Activated CD8-positive, alpha-beta memory T cell treated with anti-CD3 and anti-CD28 coated beads for 24 hours (primary cell): ENCODE measurements at places on chromosomes 3 and 15.

DNA sequence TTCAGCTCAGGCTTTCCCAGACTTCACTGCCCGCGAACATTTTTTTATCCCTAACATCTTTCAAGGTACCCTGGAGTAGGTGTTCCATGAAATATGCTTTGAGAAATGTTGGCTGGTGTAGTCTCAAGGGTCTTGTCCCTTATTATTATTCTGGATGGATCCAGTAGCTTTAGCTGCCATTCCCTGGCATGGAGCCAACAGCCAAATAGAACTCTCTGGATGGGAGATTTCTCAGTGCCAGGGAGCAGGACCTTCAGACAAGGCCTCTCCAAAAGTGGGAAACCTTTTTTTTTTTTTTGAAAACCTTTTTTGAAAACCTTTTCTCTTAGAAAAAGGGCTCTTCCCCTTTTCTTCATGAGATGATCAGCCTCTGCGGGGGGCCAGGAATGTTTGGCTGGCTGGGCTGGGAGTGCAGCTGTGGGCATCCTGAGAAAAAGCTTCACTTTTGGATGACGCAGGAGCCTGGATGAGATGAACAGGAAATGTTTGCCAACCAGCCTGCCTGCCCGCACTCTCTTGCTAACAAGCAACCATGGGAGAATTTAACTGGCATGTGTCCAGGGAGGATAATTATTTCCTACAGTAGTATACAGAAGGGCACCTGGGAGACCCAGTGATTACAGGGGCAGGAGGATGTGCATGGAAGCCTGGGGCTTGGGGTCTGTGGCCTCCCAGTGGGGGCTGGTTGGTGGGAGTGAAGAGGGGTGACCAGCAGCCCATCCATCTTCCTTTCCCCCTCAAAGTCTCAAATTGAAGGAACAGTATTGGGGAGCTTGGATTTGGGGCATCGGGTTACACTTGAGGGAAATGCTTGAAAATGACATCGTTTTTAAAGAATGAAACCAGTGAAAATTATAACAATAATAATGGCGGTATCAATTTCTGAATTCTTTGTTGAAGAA lies 109.1 kb upstream of the LRIG1 start:
- DNase-seq = no peak

DNA sequence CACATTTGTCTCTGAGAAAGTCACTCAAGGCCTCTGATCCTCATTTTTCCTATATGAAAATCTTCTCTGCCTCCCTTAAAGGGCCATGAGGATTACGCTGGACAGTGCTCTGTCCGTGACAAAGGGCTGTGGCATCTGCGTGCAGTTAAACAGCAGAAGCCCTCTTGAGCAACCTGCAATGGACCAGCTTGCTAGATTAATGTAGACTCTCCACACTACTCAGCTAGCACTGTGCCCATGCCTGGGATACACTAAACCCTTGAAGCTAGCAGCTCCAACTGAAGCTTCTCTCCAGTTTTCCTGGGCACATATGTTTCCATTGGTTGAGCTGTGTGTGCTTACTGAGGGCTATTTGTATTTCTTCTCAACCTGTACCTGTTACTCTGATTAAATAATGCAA lies 303.8 kb downstream of the RPLP1 start:
- peak; percentile 59 for DNase-seq

DNA sequence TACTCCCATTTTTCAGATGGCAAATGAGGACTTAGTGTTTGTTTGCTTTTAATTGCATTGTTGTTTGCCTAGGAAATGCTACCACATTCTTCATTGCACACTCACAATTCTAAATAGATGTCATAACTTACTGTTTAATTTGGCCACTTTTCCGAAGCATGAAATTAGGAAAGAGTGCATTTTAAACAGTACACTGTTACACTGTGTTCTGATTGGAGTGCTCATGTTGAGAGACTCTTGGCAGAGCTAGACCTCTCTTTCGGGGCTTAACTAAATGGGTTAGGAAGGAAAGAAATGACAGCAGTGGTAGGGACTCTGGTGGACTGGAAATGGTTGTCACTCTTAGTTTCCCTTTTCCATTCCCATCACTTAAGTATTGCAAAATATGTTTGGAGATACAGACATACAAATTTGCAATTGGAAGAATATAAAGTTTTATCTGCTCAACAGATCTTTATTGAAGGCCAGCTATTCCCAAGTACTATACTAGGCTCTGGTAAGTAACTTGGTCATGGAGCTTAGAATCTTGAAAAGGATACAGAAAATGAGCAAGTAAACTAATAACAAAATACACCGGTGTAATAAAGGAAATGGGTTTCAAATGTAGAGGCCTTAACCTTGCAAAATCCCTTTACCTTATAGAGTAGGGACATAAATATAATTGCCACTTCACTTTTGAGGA lies 90.2 kb downstream of the DCUN1D1 start:
- DNase-seq = no peak

DNA sequence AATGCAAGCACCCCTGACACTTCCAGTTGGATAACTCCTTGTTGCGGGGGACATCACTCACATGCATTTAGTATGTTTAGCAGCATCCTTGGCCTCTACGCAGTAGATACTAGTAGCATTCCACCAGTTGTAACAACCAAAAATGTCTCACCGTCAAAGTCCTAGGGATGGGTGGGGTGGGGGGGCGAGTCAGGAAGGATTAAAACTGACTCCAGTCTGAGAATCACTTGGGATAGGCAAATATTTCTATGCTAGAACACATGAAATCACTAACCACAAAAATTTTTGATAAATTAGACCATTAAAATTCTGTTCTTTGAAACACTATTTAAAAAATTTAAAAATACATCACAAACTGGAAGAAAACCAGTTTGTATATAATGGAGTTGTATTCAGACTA lies 18.0 kb downstream of the ICE2 start:
- DNase-seq = no peak

- no peak for DNase-seq
Observed at GRCh38 chr3:167095976-167096375, 284.1 kb downstream of the ZBBX start.

GRCh38 chr3:163033652-163034051 lies 1537.0 kb downstream of the OTOL1 start:
- no peak for DNase-seq

DNA sequence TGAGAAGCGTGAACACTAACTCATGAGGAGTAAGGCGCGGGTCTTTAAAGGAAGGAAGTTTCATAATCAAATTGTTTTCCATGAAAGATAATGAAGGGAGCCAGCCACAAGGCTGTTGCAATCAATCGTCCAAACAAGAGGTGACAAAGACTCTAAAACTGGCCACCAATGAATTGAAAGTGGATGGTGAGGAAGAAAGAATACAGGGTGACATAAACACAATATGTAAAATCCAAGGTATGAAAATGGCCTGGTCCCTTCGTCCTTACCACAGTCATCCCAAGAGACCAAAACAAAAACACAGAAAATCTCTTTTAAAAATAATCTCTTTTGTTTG lies 12.0 kb downstream of the CD86 start:
- no peak for DNase-seq

DNA sequence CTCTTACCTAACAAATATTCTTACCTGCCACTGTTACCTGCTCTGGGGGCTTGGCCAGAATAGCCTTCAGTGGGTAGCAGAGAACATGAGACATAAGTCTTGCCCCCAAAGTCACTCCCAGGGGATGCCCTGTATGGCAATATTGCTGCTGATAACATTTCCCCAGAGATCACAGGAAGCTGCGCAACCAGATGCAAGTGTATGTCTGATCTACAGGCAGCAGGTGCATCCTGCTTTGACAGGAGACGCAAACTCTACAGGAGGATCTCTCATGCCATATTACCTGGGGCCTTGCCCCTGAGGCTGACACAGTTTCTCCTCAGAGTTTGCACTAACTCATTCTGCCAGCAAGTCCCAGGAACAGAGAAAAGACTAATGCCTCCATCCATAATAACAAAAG lies 174.4 kb upstream of the LPP start:
- no peak for DNase-seq

- DNase-seq = no peak
Observed at GRCh38 chr3:37729119-37729518, 132.6 kb upstream of the CTDSPL start.

GRCh38 chr15:76181705-76182107 lies 121.9 kb downstream of the TMEM266 start:
- DNase-seq = peak; percentile 59

- no peak for DNase-seq
Observed at GRCh38 chr3:159840703-159841299, 147.8 kb upstream of the IL12A start.

- DNase-seq = no peak
Observed at GRCh38 chr3:184593220-184593927, 31.8 kb downstream of the EPHB3 start.

GRCh38 chr3:127816783-127817405 lies 5.4 kb downstream of the MGLL start:
- no peak for DNase-seq

GRCh38 chr3:122938783-122939425 lies 88.7 kb downstream of the SEMA5B start:
- no peak for DNase-seq

DNA sequence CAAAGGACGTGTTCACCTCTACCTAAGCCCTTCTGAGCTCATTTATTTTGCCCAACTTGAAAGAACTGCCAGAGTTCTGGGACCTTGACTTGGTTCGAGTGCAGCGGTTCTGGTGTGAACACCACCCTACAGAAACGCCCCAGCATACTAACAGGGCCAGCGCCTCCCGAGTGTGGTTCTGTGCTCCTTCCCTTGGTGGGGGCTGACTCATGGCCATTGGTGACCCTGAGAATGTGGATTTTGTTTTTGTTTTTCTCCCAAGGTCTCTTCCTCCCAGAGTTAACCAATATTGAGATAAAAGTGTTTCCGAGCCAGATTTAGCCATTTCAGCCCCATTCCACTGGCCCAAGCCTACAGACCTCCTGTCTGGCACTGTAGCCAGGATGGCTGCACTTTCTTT lies 27.9 kb downstream of the SEMA7A start:
- no peak for DNase-seq

DNA sequence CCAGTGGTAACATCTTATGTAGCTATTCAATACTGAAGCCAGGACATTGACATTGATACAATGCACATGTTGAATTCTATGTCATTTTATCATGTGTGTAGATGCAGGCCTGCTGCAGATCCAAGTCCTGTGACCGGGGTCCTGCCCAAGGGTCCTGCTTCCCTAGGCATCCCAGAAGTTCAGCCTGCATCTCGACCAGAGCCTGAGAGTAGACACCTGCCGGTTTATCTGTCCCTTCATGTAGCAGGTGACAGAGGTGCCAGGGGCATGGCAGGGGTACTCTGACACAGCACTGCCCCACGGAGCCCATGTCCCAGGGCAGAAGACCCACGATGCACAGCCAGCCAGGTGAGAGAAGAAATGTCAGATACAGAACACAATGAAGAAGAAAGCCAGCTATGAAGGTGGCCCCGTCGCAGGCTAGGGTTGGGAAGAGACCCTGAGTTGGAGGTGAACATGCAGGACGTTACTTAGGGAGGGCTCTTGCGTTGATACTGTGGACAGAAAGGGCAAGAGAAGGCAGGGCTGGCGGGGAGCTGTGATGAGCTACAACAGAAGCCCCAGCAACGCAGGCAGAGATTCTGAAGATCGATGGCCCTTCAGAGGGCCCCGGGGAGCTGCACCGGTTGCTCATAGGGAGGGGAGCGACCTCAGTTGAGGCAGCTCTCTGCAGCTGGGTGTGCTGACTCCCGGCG lies 51.0 kb downstream of the TPRA1 start:
- no peak for DNase-seq

DNA sequence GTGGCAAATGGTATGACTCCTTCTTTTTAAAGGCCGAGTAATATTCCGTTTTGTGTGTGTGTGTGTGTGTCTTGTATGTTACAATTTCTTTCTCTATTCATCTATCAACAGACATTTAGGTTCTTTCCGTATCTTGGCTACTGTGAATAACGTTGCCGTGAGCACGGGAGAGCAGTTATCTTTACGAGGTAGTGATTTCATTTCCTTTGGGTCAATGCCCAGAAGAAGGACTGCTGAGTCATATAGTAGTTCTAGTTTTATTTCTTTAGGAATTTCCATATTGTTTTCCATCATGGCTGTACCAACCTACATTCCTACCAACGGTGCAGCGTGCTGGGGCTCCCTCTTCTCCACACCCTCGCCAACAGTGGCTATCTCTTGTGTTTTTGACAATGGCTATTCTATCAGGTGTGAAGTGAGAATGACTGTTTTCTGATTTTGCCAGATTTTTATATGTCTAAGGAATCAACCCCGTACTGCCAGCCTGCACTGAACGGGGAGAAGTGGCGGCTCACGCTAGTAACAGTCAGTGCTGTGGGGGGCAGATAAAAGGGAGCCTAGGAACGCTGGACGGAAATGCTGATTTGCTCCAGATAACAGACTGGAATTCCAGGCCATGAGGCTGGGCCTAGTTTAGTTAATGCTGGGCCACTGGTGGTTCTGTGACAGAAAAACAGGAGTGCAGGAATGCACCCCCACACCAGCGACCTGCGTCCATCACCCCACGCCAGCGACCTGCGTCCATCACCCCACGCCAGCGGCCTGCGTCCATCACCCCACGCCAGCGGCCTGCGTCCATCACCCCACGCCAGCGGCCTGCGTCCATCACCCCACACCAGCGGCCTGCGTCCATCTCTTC lies 168.1 kb downstream of the XXYLT1 start:
- DNase-seq = no peak

GRCh38 chr15:36156879-36157427 lies 422.5 kb upstream of the CDIN1 start:
- DNase-seq = no peak

- peak; percentile 43 for DNase-seq
Observed at GRCh38 chr3:126158016-126158911, 22.1 kb downstream of the ALDH1L1 start.

DNA sequence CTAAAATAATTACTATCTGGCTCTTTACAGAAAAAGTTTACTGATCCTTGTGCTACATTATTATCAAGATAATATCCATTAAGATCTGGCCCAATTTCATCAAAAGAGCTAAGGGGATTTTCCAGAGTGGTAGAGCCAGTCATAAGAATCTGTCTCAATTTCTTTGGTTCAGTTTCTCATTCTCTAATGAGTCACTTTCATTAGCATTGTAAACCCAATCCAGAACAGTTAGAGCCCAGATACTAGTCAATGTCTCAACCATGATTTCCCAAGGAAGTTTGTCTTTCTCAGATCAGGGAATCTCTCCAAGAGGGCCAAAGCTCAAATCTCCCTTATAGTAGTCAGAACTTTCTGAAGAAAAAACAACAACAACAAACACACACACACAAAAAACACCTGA lies 131.1 kb upstream of the PPP2R3A start:
- DNase-seq = no peak

DNA sequence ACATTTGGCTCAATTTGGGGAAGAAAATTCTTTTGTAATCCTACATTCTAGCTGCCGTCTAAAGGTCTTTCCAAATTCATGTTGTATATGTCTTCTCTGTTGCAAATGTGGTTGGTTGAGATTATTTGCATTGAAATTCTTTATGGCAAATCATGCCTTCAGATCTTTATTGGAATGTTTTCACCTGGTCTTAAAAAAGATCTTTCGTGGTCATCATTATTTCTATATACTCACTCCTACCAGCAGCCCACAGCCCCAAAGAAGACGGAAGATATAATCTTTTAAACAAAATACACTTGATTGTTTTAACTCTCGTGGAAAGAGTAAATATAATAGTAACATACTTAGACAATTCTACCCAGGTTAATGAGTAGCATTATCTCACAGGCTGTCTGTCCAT lies 41.5 kb upstream of the PPARG start:
- DNase-seq = no peak
